ENCODE measurements at places on chromosomes 5 and 9.

- no peak for DNase-seq
Observed at GRCh38 chr5:60232036-60232795, 338.7 kb upstream of the PDE4D start.

- no peak for DNase-seq
Observed at GRCh38 chr5:132684922-132685720, 11.3 kb downstream of the IL4 start.

- DNase-seq: no peak
Observed at GRCh38 chr9:75175395-75175794, 87.1 kb downstream of the OSTF1 start.

GRCh38 chr5:95620030-95620869 is at the start of gene GPR150:
Gene GPR150, plus strand, starts transcription at chr5:95620087. Its CDS starts 189 bp downstream, at chr5:95620276.
- peak; percentile 34 for DNase-seq

DNA sequence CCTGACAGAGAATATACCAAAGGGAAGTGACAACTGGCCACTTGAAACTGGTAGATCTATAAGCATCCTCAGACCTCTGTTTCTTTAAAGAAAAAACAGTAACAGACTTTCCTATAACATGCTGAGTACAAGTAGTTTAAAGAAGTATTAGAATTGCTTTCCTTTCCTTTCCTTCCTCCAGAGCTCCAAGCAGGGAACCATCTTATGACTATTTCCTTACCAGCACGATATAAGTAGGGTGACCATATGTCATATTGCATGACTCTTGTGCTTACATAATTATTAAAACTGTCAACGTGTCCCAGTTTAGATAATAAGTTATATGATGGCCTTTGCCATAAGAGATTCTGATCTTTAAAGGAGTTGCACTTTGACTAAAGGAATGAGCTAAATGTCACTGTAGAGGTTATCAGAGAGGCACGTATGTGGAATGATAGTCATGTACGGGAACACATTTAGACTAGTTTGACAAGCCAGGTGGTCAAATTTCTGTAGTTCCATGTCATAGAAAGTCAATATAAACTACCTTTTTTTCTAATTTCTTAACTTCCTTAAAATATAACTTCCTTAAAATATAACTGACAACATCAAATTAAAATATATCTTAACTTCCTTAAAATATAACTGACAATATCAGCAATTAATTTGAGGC is 212.7 kb upstream of the CD180 start:
- no peak for DNase-seq

DNA sequence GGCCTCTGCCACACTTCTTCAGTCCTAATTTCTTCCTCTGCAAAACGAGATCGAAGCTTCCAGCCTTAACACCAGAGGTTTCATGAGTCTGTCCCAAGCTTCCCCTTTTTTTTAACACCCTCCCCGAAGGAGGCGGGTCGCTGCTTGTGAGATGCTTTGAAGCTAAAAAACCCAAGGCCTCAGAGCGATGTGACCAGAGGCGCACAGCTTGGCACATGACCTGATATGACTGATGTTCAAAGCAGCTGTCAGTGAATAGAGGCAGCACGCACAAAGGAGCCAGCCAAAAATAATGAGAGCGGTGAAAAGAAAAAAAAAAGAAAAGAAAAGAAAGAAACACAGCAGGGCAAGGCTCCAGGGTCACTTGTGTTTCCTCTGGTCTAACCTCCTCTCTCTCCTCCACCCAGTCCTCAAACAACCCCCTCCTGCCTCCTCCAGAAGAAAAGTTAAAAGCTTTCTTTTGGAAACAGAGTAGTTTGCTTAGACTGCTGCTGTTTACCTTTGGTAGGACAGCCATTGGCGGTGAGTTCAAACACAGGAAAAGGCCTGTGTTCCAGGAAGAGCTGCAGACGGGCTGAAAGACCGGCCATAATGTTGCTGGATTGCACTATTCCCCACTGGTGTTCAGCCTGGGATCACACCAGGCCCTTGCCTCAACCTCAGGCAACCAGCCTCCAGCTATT is 10.9 kb upstream of the ZNF366 start:
- DNase-seq: no peak

GRCh38 chr9:15572200-15572770 is 19.4 kb downstream of the CCDC171 start:
- DNase-seq: no peak

DNA sequence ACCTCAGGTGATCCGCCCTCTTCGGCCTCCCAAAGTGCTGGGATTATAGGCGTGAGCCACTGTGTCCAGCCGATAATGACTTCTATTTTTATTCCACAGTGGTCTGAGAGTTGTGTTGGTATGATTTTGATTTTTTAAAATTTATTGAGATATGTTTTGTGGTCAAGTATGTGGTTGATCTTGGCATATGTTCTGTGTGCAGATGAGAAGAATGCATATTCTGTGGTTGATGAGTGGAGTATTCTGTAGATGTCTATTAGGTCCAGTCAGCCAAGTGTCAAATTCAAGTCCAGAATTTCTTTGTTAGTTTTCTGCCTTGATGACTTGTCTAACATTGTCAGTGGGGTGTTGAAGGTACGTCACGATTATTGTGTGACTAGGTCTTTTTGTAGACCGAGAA is 338.2 kb upstream of the TARS1 start:
- no peak for DNase-seq

- DNase-seq: no peak
Observed at GRCh38 chr5:142686210-142686734, 382 bp upstream of the FGF1 start.

GRCh38 chr5:67115817-67116216 is 80.8 kb downstream of the CD180 start:
- DNase-seq: no peak

Measured in stimulated activated CD4-positive, alpha-beta T cell treated with anti-CD3 and anti-CD28 coated beads, Interleukin-15, amount 100 ng/mL, for 1 hour (primary cell).